Brain pericyte (primary cell): ENCODE measurements at places on chromosomes 6 and 20.

GRCh38 chr6:56270812-56271441 is 23.5 kb upstream of the COL21A1 start:
- DNase-seq: no peak

GRCh38 chr6:44696686-44697085 is 309.2 kb downstream of the CDC5L start:
- DNase-seq: no peak

GRCh38 chr6:135291288-135292076 is 110.4 kb downstream of the MYB start:
- no peak for DNase-seq

DNA sequence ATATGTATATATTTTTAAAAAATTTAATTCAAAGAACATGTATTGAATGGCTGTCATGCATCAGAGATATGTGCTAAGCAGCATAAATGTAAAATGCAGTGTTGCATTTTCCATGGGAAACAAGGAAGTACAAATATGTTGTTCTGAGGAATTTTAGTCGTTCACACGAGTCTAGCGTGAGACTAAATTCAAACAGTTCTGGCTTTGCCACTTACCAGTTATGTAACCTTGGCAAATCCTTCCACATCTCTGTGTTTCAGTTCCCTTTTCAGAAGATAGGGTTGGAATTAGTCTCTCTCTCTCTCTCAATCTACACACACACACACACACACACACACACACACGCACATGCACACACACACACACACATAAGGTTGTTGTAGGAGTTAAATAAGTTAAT is 305.4 kb downstream of the UTRN start:
- DNase-seq: no peak

DNA sequence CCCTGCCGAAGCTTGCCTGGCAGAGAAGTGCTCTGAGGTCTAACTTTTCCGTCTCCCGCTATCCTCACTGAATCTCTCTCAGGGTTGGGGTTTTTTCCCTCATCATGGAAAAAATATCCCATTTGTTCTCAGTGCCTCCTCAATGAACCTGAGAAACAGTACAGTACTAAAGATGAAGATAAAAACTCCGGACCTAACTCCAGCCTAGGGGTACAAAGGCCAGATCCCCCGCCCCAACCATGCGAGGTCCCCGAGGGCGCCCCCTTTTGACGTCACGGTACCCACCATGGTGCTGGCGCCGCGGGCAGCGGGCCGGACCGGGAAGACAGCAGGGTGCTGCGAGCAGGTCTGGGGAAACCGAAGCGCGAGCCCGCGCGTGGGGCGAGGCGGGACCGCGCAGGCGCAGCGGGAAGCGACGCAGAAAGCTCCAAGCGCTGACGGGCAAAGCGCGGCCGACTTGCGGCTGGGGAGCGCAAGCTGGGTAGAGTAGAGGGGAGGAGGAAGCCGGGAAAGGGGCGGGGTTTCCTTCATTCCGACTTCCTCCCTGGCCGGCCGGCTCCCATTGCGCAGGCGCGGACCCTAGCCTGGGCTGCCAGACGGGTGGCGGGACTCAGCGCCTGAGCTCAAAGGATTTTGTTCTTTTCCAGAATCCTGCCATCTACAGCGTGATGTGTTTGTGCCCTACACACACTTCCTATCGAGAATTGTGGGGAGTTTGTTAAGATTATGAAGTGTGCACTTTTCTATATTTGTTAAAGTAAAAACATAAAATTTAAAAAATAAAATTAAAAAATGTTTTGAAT is at the start of gene LSM2:
Gene LSM2 (minus strand): TSS at position 497 of the 803 bp plus-strand sequence. CDS start 209 bp downstream, at position 288.
- DNase-seq: peak; percentile 87

DNA sequence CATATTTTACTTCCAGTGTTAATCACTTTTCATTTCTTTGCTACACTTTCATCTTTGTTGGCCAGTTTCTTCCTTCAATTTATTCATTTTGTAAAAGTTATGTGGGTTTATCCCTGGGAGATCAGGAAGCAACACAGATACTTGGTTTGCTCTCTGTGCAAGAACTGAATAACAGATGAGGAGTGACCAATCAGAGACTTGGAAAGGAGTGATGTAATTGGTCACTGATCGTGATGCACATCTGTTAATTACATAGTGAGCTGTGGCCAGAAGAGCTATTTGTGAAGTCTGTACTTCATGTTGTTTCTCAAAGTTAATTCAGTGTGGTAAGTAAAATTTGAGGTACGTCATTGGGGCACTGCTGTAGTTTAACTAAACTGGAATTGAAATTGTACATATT is 21.3 kb downstream of the ANKRD6 start:
- DNase-seq: no peak

GRCh38 chr6:135505648-135506047 is 8.1 kb upstream of the AHI1 start:
- DNase-seq: no peak

- DNase-seq: no peak
Measured at GRCh38 chr6:146551545-146551944, 7.9 kb downstream of the RAB32 start.

GRCh38 chr6:46156701-46157100 is 14.1 kb downstream of the ENPP5 start:
- DNase-seq: no peak

GRCh38 chr6:17957498-17957897 is 29.9 kb downstream of the KIF13A start:
- no peak for DNase-seq

GRCh38 chr6:18530201-18530600 is 143.1 kb downstream of the RNF144B start:
- DNase-seq: no peak

DNA sequence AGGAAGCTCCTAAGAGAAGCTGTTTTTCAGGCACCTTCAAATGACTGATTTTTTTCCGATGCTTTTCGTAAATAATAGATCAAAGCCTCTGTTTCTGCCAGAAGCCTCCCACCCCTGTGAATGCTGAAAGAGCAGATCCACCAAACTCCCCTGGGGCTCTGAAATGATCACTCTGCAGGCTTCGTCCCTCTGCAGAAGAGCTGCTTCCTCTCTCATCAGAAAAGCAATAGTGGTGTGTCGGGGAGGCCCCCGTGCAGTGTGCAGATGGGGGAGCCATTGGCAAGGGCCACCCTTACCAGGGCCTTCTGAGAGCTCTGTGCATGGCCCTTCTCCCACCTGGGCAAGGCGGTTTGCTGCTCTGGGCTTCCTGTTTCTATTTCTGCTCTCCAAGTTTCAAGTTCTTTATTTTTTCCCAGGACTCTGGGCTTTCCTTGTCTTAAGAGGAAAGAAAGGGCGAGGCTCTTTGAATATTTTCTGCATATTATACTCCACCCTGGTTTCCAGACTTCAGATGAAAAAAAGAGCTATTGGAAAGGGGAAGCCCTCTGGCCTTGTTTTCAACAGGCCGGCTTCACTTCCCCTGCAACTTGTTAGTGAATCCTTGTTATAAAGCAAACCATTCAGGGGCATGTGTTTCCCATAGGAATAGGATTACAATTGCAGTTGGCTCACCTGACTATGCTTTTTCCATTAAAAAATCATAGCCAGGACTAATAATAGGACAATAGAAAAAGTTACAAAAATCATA is 155.2 kb downstream of the TTLL2 start:
- DNase-seq: no peak

- no peak for DNase-seq
Measured at GRCh38 chr6:25056130-25056529, 120.4 kb upstream of the RIPOR2 start.

DNA sequence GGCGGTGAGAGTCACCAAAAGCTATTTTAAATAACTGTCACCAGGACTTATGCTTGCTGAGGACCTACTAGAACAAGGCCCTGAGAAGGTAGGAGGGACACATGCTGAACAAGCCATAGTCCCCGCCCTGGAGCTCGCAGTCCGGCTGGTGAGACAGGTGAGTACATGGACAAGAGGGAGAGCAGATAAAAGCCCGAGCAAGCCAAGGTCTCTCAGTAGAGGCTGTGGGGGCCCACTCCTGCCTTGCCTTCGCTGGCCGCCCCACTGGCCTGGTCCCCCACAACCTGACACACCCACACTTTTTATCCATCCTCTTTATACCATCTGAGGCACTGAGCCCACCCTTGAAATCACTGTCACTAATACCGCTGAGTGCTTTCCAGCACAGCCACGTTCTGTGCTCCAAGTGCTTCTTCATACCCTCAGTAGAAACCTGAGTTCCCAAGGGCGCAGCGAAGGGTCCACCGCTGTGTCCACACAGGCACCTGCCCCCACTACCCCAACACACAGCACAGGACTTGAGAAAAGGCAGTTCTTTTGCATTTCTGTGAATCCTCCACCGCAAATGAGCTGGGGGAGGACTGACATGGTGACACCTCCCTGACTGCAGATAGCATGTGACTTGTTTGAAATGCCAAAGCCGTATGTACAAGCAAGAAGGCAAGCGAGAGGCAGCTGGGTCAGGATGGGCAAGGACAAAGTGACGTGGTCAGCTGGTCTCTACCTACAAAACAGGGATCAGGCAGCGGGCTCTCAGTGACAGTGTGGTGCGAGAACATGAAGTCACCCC is 12.1 kb downstream of the DDRGK1 start:
- no peak for DNase-seq

DNA sequence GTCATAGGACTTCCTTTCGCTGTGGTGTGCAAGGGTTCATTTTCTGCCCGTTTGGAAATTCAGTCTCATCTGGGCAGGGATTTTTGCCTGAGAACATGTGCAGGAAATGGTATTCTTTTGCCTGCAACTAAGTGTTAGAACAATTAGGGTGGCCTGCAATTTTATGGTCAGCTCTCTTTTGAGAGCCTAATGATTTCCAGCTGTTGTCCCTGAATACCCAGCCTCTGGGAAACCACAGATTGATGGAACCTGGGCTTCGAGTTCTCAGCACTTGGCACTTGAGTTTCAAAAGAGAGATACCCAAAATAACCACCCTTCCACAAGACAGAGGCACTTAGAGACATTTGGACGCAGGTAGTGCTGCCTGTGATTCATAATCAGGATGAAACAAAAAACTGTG is 217.2 kb upstream of the FOXA2 start:
- DNase-seq: no peak

DNA sequence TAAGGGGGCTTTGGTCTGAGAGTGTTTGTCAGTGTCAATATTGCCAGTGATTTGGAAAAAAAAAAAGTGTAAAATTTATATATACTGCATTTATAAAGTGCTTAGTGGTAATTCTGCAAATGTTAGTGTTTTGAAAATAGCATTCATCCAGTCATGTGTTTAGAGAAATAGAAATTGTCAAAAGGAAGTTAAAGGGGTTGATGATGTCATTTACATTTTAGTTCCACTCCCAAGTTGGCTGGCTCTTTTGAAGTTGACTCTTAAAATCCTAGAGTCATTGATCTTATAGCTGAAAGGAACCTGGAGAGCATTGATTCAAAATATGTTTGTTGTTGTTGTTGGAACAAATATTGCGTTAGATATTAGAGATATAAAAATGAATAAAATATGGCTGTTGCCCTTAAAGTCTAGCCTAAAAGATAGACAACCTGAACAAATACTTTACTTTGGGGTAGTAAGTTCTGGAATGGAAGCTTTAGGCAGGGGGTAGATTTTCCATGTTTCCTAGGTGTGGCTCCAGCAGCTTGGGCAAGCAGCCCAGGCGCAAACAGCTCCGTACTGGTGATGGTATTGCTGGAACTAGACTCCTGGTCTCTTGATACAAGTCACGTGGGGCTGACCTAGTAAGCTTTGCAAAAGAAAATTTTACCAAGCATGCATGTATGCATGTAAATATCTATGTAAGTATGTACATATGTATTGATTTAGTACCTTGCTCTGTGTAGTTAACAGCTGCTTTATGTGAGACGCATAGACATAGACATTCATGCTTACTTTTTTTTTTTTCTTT is 46.3 kb downstream of the HIVEP1 start:
- no peak for DNase-seq

- no peak for DNase-seq
Measured at GRCh38 chr6:39402239-39402751, 79.8 kb upstream of the KCNK16 start.

- no peak for DNase-seq
Measured at GRCh38 chr6:129501740-129502660, 208.0 kb downstream of the ARHGAP18 start.

- DNase-seq: no peak
Measured at GRCh38 chr6:155660251-155660977, 204.8 kb upstream of the NOX3 start.

GRCh38 chr6:35052694-35053565 is 88.2 kb downstream of the TCP11 start:
- DNase-seq: no peak

DNA sequence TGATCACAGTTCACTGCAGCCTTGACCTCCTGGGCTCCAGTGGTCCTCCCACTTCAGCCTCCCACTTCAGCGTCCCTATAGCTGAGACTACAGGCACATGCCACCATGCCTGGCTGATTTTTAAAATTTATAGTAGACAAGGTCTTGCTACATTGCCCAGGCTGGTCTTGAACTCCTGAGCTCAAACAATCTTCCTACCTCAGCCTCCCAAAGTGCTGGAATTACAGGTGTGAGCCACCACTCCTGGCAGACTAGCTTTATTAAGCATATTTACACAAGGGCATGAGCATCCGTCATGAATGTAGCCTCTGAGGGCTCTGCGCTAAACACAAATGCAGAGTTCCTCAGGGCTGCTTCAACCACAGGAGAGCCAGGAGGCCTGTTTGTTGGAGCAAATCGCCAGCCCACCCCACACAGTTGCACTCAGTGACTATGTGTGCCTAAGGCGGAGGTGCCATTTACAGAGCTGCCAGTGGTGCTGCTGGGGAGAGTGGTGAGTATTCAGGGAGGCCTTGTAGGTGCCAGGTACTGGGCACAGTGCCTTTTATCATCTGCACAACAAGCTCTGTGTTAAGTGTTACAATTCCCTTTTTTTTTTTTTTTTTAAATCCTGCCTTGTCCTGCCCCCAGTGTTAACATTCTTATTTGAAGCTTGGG is 78.2 kb downstream of the PSMG4 start:
- no peak for DNase-seq

GRCh38 chr20:45306431-45306982 is at the start of gene RBPJL:
RBPJL (plus strand) TSS chr20:45306840; CDS start chr20:45306923, 83 bp downstream.
- no peak for DNase-seq

DNA sequence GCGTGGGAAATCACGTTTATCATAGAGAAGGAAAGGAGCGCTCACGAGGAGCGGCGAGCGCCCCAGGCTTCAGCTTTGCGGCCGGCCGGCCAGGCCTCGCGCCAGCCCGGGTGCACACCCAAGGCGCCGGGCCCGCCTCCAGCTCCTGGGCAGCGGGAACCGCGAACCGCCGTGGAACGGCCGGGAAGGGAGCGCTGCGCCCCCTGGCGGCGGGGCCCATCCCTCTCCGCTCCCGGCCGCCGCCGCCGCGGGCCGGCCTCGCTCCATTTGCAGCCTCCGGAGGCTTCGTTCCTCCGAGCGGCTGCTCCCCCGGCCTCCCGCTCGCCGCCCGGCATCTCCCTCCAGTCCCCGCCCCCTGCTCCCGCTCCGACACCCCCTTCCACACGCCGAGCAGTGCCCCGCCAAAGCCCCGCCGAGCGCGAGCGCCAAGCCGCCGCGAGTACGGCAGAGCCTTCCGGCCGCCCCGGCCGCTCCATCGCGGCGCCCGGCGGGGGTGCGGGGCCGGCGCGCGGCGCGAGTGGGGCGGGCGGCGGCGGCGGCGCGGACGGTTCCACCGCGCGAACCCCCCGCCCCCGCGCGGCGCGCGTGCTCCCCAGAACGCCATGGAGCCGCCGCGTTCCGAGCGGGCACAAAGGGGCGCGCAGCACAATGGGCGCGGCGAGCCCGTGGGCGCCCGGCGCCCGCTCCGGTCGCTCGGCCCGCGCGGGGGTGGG is 946 bp downstream of the BEND3 start:
- DNase-seq: no peak
